Activated CD4-positive, CD25-positive, alpha-beta regulatory T cell (primary cell): ENCODE measurements at places on chromosomes 4 and X.

- DNase-seq, result no peak
Measured at GRCh38 chrX:57453901-57454300, 137.9 kb upstream of the ZXDB start.

DNA sequence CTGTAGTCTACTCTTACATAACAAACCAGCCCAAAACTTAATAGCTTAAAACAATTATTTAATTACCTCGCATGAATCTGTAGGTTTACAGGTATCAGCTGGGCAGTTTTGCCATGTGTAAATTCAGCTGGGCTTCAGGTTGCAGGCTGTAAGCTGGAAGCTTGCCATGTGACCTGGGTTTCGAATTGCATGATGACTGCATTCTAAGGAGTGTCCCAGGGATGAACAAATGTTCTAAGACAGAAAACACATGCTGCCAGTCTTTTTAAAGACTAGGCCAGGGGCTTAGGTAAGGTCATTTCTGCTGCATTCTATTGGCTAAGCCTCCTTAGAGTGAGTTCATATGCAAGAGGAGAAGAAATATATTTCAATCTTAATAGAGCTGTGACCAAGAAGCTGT, 44.8 kb downstream of the GRIA2 start:
- DNase-seq, result no peak

DNA sequence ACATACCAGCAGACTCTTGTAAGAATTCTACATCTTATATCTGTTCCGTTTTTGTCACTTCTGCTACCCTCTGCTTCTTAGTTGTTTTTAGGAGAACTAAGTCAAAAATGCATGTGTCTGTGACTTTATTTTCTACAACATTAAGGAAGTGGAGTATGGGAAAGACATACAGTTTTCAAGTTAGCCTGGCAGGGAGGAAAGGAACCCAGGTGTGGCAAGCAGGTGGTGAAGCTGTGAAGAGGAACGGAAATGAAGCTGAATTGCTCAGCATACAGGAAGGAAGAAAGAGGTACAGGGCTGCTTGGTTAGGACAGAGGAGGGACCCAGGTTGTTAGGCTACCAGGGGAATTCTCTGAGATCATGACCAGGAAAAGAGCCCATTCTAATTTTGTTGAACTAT, 9.4 kb downstream of the GPRIN3 start:
- DNase-seq, result peak; percentile 2

- no peak for DNase-seq
Measured at GRCh38 chr4:87014284-87014782, 79.5 kb downstream of the AFF1 start.

DNA sequence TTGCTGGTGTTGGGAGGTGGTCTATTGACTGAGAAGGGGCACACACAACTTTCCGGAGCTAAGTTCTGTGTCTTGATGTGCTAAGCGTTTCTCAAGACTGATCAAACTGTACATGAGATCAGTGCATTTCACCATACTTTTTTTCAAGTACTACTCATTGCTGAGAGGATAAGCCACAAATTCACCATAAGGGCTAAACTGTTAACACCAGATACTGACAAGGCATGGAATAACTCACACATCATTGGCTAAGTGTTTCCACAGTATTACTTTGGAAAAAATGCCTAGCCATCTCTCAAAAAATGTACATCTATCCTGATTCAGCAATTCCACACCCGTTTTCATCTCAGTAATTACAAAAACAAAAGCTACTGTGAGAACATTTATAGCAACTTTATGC, 13.0 kb downstream of the RBMX start:
- no peak for DNase-seq

DNA sequence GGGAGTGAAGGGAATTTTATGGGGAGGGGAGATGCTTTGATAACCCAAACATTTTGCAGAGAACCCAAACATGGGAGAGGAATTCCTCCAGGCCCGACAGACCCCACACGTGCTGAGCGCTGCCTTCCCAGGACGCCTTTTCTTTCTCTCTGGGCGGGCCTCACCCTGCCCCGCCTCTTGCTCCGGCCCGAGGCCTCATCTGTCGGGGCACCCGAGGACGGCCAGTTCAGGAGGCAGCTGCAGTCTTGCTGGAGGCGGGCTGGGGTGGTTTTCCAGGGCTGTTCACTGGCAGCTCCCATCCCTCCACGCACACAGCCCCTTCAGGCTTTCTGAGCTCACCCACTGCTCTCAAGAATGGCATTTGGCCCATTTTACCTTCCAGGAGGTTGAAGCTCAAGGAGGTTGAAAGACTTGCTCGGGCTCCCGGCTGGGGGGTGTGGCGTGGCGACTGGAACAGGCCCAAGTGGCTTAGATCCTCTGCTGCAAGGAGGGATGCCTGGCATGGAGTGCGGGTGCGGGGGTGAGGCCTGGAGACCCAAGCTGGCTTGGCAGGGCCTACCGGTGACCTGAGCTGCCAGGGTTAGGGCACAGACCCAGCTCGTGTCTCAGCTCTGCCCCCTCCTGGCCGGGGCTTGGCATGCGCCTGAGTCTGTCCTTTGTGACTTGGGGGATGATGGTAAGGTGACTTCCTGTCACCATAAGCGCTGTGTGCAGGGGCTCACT, 99.2 kb downstream of the PSAPL1 start:
- peak; percentile 9 for DNase-seq

DNA sequence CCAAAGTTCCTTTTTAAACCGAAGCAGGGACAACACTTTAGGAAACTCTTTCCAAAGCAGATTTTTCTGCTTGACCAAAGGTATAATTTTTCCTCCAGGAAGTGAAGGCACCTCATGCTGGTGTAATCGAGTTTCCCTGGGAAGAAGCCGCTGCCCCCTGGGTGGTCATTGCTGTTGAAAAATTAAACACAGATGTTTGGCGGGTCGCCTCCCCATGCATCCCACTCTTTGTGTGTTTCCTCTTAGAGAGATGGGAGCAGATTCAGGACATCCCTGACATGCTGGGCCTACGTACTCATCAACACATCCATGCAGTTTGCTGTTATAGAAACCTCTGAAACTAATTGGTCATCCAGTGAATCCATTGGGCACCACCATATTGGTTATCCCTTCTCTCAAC, 179.2 kb upstream of the HCCS start:
- no peak for DNase-seq

- DNase-seq, result no peak
Measured at GRCh38 chr4:158008551-158009218, 164.1 kb downstream of the GASK1B start.

DNA sequence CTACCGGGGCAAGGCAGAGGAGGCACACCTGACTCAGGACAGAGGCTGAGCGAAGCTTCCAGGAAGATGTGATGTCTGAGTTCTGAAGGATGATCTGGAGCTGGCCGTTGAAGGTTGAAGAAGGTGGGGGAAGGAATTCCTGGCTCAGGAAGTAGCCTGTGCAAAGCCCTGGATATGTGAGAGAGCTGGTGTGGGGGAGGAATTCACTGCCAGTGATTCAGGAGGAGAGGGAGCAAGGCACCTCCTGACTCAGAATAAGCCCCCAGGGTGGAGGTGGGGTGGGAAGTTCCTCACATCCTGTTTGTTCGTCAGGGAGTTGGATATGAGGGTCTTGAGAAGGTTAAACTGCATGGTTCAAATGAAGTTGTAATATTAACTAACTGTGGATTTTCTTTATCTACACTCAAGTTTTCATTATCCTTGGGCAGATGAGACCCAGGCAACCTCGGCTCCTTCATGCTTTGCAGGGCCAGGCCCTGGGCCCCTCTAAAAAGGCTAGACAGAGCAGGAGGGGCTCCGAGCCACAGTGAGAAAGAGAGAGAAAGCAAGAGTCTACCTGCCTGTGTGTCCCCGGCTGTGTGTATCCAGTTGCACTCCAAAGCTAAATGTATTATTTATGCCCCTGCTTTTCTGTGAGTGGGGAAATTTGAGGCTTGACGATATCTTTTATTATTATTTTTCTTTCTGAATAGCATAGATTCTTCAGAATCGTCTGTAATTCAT, 7.1 kb downstream of the NHSL2 start:
- DNase-seq, result no peak

GRCh38 chr4:62495032-62495431, 1294.9 kb downstream of the ADGRL3 start:
- no peak for DNase-seq

DNA sequence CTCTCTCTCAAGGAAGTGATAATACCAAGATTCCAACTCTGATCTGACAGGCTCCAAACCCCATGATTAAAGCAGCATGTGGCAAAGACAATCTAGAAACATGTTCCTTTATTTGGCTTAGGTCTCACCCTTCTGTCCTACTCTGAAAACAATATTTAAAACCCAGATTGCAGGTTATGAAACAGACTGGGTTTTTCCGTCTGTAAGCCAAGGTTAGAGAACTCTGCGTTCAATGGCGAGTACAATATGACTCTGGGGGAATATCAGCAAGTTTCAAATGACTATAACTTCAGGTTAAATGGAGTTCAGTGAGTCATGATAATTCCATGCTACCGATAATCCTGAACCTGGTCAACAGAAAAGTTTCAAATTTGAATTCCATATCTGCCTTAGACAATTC, 50.8 kb downstream of the ANAPC10 start:
- no peak for DNase-seq

- DNase-seq, result no peak
Measured at GRCh38 chr4:144611850-144612249, 34.1 kb upstream of the HHIP start.

DNA sequence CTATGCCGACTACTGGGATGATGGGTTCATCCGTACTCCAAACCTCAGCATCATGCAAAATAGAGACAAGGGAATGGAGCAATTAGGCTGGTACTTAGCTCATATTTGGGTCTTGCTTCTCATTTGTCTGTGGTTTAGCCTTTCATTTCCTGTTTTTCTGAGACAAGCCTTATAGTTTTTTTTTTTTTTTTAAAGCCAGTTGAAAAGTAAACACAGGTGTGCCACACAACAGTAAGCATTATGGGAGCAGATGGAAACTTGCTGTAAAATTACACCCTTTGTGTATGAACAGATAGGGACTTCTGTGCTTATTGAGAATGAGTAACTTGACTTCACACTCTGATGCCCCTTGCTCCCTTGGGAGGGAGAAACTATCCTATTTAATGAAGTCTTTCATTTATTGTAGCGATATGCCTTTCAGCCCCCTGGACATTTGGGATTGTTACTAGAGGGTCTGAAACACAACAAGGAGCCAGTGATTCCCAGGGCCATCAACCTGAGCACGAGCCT, 13.7 kb downstream of the RASSF6 start:
- no peak for DNase-seq

GRCh38 chrX:2690856-2691542, at the start of gene CD99:
CD99 (plus strand) TSS chrX:2691295; CDS start chrX:2691361, 66 bp downstream.
- no peak for DNase-seq

- no peak for DNase-seq
Measured at GRCh38 chrX:29466456-29466855, 748.9 kb upstream of the MAGEB2 start.

DNA sequence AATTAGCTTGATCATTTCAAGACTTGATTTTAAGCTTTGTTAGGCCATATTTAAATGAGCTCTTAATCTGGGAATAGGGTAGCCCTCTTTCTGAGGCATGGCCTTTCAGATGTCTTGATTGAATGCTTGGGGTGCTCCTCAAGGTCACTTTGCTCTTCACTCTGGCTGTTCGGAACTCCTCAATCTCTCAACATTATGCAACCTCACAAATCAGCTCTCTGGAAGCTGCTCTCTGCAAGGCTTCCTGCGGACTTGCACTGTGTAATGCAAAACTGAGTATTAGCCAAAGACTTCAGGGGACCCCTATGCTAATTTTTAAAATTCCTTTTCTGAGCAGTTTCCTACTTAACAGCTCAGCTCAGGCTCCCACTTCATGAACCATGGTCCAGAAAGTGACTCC, 398.3 kb downstream of the PRDM5 start:
- DNase-seq, result no peak

DNA sequence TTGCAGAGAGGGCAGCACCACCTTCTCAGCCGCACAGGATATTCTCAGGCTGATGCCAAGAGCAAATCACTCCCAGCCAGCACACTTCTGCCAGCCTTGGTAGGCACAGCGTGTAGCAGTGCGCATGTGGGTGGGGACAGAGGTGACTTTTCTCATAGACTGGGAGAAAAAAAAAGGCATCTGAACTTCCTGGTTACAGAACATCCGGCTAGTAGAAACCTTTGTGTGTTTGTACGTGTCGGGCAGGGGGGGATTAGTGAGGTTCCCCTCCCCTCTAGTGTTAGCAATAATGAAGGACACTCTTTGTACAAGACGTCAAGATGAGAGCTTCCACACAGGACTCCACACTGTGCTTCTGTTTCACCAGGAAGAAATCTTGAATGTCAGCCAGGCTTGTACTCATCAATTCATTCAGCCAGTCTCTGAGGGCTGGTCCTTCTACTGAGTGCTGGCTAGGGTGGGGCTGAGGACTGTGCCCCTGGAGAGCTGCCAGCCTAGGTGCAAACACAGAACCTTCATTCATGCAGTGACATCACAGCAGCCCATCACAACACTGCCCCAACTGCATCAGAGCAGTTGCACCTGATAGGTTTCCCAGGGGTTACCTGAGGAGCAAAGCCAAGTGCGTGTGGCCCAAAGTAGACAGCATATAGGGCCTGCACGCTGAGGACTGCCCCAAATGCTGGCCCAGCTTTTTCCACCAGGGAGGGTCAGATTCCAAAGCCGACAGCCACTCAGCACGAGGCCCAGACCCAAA, 34.7 kb downstream of the SLC25A5 start:
- DNase-seq, result no peak

- no peak for DNase-seq
Measured at GRCh38 chrX:153423652-153424051, 12.4 kb downstream of the ZFP92 start.

DNA sequence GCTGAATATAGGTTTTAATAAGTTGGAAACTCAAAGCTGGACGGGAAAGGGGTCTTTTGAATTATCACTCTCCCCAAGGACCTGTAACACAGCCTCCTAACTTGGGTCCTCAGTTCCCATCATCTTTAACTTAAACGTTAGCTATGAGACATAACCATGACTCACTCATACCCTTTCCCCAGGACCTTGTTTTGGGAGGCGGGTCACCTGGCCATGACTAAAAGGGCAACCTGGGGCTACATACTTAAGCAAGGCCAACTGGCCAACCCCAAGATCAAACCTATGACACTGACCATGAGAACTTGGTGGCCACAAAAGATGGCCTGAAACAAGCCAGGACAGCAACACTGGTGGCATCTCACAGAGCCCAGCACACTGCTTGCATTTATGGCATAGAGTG, 89.0 kb downstream of the SH3KBP1 start:
- no peak for DNase-seq

- no peak for DNase-seq
Measured at GRCh38 chr4:18242919-18243693, 221.6 kb upstream of the LCORL start.

DNA sequence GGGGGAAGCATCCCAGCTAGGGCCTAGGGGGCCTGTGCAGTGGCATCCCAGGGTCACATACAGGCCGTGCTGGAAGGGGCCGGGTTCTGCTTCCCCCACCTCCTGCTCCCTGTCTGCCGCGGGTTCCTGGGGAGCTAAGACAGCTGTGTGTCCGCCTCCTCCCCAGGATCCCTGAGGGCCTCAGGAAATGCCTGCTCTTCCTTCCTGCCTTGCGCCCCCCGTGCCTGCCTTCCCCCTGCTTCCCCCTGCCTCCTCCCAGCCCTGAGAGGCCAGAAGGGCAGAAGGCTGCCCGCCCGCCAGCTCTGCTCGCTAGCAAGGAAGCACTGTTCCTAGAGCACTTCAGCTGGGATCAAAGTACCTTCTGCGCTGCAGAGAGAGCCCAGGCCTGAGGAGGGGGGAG, 2.9 kb upstream of the BGN start:
- no peak for DNase-seq

GRCh38 chr4:69710580-69710979, 49.8 kb downstream of the SULT1B1 start:
- DNase-seq, result no peak
